ENCODE measurements at places on chromosomes 2 and 18. TPM values are rescaled to one million over a fixed set of nuclear protein-coding genes. Genes with fewer than 3 reads are reported as not detected.

REG1B gene
- total RNA-seq: not detected

CD207 gene
- total RNA-seq: 0.73 TPM

IGFBP5 gene
- total RNA-seq: 141 TPM

DNAJC5G gene
- total RNA-seq: not detected

TEX44 gene
- not detected for total RNA-seq

XIRP2 gene
- total RNA-seq: 0.08 TPM

CCDC85A gene
- total RNA-seq: 8.7 TPM

CRYGD gene
- not detected for total RNA-seq

HIBCH gene
- 31.8 TPM for total RNA-seq

NPPC gene
- total RNA-seq: not detected

TUBA3E gene
- not detected for total RNA-seq

ACOXL gene
- total RNA-seq: 29.3 TPM

VIL1 gene
- not detected for total RNA-seq

ZAP70 gene
- 8.3 TPM for total RNA-seq

DTNA gene
- 12.7 TPM for total RNA-seq

NOP58 gene
- total RNA-seq: 35.3 TPM

SPR gene
- total RNA-seq: 38.1 TPM

CNTNAP5 gene
- not detected for total RNA-seq

ALKAL2 gene
- 3.1 TPM for total RNA-seq

ASB18 gene
- total RNA-seq: not detected

GLB1L gene
- 9.9 TPM for total RNA-seq
